ENCODE measurements at places on chromosomes 4 and X. TPM values are rescaled to one million over a fixed set of nuclear protein-coding genes. Genes with fewer than 3 reads are reported as not detected.

TCEAL4 gene
- 73.2 TPM for total RNA-seq

PNMA3 gene
- total RNA-seq: 1.4 TPM

FAM47E gene
- total RNA-seq: 3.6 TPM

- DNase-seq: no peak
These were observed 1071.8 kb downstream of the FAT4 start for GRCh38 chr4:126386512-126386911.
